ENCODE measurements at places on chromosomes 5 and 9. TPM values are rescaled to one million over a fixed set of nuclear protein-coding genes. Genes with fewer than 3 reads are reported as not detected.

GCNT4 gene
- 0.71 TPM for total RNA-seq

NSMF gene
- 61.9 TPM for total RNA-seq

IFNA13 gene
- total RNA-seq = not detected

CDKN2B-AS1 gene
- 0.21 TPM for total RNA-seq

DNA sequence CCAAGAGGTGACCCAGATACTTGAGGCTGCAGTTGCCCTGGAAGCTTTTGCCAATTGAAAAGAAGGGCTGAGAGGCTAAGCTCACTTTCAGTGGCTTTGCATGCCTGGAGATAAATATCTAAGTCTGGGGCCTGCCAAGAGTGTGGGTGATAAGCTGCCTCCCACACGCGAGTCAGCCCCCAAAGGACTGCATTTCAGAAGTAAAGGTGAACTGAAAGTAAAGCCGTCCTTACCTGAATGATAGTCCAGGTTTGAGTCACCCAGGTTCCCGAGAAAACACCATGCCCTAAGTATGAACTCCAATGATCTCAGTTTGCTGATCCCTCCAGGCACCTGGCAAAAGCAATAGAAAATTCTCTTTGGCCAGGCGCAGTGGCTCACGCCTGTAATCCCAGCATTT lies 22.5 kb upstream of the N4BP3 start:
- H3K27me3 ChIP-seq = peaks cover 8% of the 10 kb centered on the region
- no peak for DNase-seq
- no peak overlapping the region for H3K4me3 ChIP-seq
- H3K36me3 ChIP-seq = peaks cover 5% of the 10 kb centered on the region
- H3K4me1 ChIP-seq = peaks cover 2% of the 10 kb centered on the region

GRCh38 chr5:133827011-133827410 lies 141.4 kb downstream of the C5orf15 start:
- H3K4me1 ChIP-seq = no peaks in the 10 kb centered on the region
- H3K27ac ChIP-seq = no peak overlapping the region
- no peaks in the 10 kb centered on the region for H3K36me3 ChIP-seq
- no peak for DNase-seq
- peaks cover 3% of the 10 kb centered on the region for H3K27me3 ChIP-seq
- no peak overlapping the region for H3K4me3 ChIP-seq

DNA sequence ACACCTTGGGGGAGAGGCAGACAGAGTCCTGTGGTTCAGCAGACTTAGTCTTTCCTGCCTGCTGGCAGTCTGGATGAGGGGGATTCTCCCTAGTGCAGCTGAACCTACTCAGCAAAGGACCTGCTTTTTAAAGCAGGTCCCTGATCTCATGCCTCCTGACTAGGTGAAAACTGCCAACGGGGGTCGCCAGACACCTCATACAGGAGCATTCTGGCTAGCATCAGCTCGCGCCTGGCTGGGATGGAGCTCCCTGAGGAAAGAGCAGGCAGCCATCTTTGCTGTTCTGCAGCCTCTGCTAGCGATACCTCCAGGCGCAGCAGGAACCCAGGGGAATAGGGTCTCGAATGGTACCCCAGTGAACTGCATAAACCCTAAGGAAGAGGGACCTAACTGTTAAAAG lies 225.2 kb downstream of the CDH9 start:
- H3K36me3 ChIP-seq = peaks cover 23% of the 10 kb centered on the region
- DNase-seq = peak; percentile 31
- H3K4me3 ChIP-seq = no peak overlapping the region
- no peaks in the 10 kb centered on the region for H3K4me1 ChIP-seq

GRCh38 chr5:139051392-139051791 lies 146.8 kb downstream of the SIL1 start:
- no peak overlapping the region for H3K4me3 ChIP-seq
- H3K36me3 ChIP-seq = peaks cover 4% of the 10 kb centered on the region
- no peak overlapping the region for H3K27ac ChIP-seq

DNA sequence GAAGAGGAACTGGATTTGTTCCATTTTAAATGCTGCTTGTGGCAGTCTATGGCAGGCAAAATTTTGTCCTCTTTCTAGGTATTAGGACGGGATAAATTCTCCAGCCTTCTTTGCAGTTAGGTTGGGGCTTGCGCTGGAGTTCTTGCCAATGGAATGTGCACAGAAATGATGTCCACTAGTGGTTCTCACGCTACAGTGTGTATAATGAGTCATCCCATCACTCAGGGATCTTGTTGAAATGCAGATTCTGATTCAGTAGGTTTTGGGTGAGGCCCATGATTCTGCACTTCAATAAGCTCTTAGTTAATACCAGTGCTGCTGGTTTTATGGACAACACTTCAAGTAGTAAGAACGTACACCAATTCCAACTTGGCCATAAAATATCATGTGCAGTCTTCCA lies 317.6 kb upstream of the KLF4 start:
- no peaks in the 10 kb centered on the region for H3K4me1 ChIP-seq
- no peak for DNase-seq
- H3K27ac ChIP-seq = no peak overlapping the region

- DNase-seq = no peak
- H3K4me1 ChIP-seq = peaks cover 25% of the 10 kb centered on the region
- no peaks in the 10 kb centered on the region for H3K27me3 ChIP-seq
- H3K4me3 ChIP-seq = no peak overlapping the region
- no peak overlapping the region for H3K27ac ChIP-seq
Observed at GRCh38 chr5:112316006-112316405, 103.1 kb downstream of the EPB41L4A start.

- H3K27ac ChIP-seq = no peak overlapping the region
- peaks cover 2% of the 10 kb centered on the region for H3K4me1 ChIP-seq
- no peaks in the 10 kb centered on the region for H3K36me3 ChIP-seq
- peak; percentile 75 for DNase-seq
- H3K4me3 ChIP-seq = no peak overlapping the region
Observed at GRCh38 chr5:176803943-176804498, 6.3 kb upstream of the UNC5A start.

DNA sequence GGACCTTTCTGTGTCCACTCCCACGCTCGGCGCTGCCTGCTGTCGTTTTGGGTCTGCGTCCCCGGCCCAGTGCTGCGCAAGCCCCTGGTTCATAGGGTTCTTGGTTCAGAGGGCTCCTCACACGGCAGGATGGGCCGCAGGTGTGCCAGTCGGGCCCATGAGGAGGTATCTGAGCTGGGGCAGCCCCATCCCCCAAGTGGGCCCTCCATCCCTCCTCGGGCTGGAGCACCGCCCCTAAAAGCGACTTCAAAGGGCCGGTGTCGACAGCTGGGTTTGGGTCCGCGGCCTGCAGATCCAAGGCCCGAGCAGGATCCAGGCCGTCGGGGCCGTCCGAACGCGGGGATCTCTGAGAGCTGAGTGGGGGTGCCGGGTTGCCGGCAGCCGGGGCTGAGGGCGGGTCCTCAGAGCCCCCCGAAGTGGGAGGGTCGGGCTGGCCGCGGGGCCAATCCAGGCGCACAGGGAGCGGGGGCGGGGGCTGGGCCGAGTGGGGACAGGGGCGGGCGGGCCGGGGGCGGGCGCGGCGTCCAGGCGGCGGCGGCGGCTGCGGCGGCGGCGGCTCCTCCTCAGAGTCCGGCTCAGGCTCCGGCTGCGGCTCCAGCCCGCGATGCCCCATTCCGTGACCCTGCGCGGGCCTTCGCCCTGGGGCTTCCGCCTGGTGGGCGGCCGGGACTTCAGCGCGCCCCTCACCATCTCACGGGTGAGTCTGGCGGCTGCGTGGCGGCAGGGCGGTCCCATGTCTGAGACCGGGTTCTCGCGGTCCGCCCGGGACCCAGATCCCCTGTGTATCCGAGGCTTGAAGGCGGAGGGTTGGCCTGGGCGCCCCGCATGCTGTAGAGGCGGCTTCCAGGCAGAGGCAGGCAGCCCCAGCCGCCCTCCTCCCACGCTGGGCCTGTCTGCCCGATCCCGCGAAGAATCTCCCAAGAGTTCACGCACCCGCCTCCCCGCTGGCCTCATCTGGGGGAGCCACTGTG lies at the start of gene PDLIM4:
Gene PDLIM4 (plus strand): TSS at position 566 of the 971 bp plus-strand sequence. CDS start 39 bp downstream, at position 605.
- no peak within 1 kb of the TSS for H3K27ac ChIP-seq
- peaks cover 9% of the 10 kb centered on the region for H3K4me1 ChIP-seq
- peak within 1 kb of the TSS; percentile 73 for H3K4me3 ChIP-seq
- H3K27me3 ChIP-seq = peaks cover 20% of the 10 kb centered on the region
- DNase-seq = peak; percentile 81
- no peaks in the 10 kb centered on the region for H3K36me3 ChIP-seq

Data from WTC11 (cell line).